Activated CD8-positive, alpha-beta memory T cell treated with anti-CD3 and anti-CD28 coated beads, Interleukin-2, amount 50 U/mL, for 4 hours (primary cell): ENCODE measurements at places on chromosomes 1 and 21.

DNA sequence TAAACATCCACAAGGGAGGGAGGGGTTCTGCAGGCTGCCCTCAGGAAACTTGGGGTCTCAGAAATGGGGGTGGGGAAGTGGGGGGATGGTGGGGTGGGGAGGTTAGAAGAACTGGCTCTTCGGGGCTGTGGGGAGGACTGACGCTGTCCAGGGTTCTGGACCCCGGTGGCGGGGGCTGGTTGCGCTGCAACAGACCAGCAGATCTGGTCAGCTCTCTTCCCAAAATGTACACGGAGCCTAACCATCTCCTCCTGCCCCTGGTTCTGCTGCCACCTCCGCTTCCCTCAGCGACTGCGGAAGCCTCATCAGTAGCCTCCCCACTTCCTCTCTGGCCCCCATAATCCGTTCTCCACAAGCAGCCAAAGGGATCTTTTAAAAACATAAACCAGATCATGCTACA, 29.3 kb upstream of the C1QA start:
- no peak for DNase-seq

GRCh38 chr1:57249511-57249910, 174.3 kb downstream of the DAB1 start:
- no peak for DNase-seq

- peak; percentile 25 for DNase-seq
These were observed 711 bp downstream of the TRNP1 start for GRCh38 chr1:26994020-26994786.

DNA sequence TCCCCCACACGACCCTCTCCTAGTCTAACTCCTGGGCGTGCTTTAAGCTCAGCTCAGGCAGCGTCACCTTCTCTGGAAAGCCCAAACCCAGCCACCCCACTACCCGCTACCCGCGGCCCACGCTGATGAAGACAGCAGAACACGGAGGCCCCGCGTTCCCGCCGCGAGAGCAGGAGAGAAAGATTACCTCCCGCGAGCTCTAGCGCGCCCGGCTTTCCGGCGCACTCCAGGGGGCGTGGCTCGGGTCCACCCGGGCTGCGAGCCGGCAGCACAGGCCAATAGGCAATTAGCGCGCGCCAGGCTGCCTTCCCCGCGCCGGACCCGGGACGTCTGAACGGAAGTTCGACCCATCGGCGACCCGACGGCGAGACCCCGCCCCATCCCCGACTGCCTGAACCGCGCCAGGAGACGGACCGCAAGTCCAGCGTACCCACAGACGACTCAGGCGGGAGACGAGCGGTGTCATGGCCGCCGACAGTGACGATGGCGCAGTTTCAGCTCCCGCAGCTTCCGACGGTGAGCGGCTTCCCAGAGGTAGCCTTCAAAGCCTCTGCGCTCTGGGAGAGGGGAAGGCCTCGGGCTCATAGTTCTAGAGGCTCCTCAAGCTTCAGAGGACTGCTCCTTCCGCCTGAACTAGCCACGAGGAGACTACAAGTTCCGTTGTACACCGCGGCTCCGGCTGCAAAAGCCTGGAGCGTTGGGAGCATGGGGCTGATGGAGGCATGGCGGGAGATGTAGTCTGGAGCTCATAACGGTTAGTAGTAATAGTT, at the start of the genes MUTYH and TOE1:
MUTYH (minus strand) TSS at position 652 of the 770 bp plus-strand sequence. CDS start 5,935 bp downstream, outside the sequence.
TOE1 (plus strand) TSS at position 382 of the 770 bp plus-strand sequence; CDS start at position 465, 83 bp downstream.
- DNase-seq: peak; percentile 90

- DNase-seq: no peak
These were observed 37.2 kb downstream of the DSCAM start for GRCh38 chr21:40809673-40810197.

DNA sequence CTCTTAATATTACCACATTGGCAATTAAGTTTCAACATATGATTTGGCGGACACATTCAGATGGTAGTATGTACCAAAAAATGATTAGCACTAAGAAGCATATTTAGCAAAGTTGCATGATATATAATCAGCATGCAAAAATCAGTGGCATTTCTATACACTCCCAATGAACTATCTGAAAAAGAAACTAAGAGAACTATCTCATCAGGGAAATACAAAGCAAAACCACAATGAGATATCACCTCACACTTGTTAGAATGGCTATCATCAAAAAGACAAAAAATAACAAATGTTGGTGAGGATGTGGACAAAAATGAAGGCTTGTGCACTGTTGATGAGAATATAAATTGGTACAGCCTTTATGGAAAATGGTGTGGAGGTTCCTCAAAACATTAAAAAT, 31.4 kb upstream of the DENND1B start:
- DNase-seq: no peak

DNA sequence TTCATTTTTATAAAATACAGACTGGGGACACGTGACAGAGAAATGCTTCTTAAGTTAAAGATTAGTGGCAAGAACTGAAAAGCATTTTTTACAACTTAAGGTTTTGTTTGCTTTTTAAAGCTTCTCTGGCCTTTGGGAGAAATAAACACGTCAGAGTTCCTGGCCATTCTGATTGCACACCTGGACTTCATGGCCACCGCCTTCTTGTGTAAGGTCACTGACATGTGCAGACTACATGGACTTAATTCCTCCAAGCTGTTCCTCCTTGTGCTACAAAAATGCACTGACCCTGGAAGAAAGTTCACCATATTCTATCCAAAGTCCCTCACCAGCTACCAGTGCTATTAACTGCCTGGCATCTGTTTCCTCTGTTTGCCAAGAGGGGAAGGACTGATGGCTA, 56.1 kb downstream of the GADD45A start:
- no peak for DNase-seq

GRCh38 chr1:228148196-228148861, 1.4 kb upstream of the GJC2 start:
- peak; percentile 11 for DNase-seq

DNA sequence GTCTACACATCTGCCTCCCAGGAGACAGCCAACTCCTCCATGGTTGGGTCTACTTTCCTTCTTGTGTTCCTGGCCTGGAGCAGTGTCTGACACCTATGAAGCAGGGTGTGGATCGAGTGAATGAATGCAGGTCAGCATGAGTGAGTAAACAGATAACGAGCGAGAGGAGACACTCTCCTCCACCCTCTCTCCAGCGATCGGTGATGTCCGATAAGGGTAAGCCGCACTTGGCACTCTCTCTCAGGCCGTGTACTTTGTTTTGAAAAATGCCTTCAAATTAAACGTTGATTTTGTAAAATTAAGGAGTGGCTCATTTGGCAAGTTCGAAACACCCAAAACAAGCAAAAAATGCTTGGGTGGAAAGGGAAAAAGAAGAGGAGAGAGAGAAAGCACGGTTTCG, 43.8 kb upstream of the DMRTB1 start:
- no peak for DNase-seq

DNA sequence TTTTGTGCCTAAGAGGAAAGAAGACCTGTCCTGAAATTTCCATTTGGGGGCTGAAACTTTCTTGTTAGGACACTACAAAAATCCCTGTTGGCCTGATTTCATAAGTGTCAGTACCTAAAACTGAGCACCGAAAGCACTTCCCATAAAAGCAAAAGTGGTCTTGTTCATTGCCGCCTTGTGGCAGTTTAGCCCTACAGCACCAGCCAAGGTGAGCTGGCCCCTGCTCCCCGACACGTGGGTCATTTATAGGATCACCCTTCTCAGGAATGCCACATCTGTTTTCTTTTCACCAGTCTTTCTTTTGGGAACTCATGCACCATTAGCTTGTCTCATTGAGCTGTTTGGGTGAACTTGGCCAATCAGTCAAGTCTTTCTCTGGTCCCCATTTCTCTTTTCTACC, 155.8 kb upstream of the KAZN start:
- no peak for DNase-seq

DNA sequence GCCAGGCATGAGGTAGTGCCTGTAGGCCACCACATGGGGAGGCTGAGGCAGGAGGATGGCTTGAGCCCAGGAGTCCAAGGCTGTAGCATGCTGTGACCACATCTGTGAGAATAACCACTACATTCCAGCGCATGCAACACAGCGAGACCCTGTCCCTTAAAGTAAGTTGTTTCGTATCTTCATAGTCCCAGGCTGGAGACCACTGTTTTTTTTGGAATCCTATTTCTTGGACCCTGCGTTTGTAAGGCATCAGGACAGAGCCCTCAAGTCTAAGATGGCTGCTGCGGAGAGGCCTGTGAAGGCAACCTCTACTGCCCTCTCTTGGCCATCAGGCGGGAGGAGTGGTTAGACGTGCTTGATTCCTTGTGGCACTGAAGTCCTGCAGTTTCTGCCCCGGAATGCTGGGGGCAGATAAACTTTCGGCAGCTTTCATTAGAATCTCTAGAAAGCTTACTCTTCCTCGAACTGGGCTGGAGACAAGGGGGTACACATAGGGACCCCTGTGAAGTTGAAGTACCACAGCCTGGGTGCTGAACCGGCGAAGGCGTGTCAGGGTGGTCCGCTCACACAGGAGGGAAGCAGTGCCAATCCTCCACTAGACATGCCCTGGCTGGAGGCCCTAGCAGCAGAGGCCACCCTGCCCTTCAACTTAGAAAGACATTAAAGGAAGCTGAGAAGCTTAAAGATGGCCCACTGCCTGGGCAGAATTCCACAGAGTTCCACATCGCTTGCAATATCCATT, 36.6 kb downstream of the RABIF start:
- no peak for DNase-seq

DNA sequence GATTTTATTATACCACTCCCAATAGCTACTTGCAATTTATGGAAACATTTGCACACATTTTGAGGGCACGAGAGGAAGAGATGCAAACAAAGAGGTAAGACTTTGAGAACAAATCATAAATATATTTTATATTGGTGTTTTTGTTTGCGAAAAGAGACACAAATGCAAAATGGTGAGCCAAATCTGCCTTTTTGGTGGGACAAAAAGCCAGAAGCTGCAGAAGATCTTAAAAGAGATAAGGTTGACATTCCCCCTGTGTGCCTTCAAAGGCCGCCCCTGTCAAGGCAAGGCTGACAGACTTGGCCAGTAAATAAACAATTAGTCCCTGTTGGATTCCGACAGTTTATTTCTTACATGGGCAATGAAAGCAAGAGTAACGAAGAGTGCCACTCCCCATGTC, 122.8 kb downstream of the LBR start:
- no peak for DNase-seq

GRCh38 chr1:173889885-173890284, 21.7 kb downstream of the ZBTB37 start:
- no peak for DNase-seq

- no peak for DNase-seq
These were observed 6.8 kb downstream of the HAO2 start for GRCh38 chr1:119375366-119375765.

- DNase-seq: no peak
These were observed 70.7 kb downstream of the CAPZB start for GRCh38 chr1:19414515-19415121.

- no peak for DNase-seq
These were observed 204.6 kb upstream of the TMPRSS15 start for GRCh38 chr21:18608226-18608625.

GRCh38 chr1:6248161-6248776, 4.3 kb downstream of the HES3 start:
- DNase-seq: no peak

- no peak for DNase-seq
These were observed 7.3 kb downstream of the FTCD start for GRCh38 chr21:46148106-46148505.

DNA sequence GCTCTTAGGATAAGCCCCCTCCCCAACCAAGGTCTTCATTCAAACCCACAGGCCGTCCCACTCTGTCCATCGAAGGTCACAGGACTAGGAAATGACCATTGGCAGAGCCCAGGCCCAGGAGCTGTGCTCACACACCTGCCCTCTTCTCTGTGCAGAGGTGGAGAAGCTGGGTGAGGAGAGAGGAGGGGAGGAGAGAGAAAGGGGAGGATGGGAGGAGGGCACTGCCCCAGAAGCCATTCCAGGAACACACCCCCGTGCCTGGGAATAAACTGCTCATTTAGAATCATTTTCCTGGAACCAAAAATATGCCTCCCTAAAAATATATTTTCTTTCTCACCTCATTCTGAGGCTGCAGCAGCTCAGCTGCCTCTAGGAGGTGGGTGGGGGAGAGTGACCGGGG, 6.4 kb upstream of the SDC3 start:
- DNase-seq: no peak

DNA sequence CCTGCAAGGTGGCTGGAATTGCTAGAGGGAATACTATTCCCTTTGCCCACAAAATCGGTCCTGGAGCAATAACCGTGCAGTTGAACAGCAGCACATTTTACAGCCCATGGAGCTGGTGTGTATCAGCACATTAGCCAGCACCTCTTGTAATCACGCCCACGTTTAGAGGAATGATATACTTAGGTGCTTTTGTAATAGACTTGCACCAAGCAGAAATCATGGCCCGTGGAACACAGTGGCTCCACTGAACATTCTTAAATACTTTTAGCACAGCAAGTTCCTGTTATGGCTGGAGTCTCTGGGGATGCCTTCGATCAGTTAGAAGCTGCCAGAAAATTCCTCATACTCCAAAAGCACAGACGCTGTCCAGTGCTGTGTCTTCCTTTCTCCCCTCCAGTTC, 218.1 kb upstream of the FAM78B start:
- DNase-seq: no peak

- DNase-seq: peak; percentile 64
These were observed 22.7 kb upstream of the ARF1 start for GRCh38 chr1:228059634-228060457.

DNA sequence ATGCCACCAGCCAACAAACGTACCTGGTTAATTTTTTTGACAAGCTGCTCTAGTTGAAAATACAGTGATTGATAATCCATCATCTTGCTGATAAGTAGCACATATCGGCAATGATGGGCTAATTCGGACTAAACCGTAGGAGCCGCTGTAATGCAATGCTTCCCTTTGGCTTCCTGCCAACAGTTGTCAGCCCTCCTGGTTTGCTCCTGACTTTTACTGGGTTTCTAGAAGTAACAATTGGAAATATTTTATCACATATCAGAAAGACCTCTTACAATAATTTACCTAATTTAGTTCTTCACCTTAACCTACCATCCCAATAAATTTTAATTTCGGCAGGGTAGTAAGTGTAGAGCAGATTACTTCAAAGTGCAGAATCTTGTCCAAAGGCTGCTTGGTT, 148.5 kb downstream of the DHRS3 start:
- DNase-seq: no peak

- DNase-seq: no peak
These were observed 276.3 kb upstream of the PTBP2 start for GRCh38 chr1:96445302-96445701.

GRCh38 chr1:228149406-228150119, at the start of gene GJC2:
Gene GJC2 (plus strand): TSS chr1:228149930. CDS start chr1:228157759, 7,829 bp downstream.
- DNase-seq: peak; percentile 12

DNA sequence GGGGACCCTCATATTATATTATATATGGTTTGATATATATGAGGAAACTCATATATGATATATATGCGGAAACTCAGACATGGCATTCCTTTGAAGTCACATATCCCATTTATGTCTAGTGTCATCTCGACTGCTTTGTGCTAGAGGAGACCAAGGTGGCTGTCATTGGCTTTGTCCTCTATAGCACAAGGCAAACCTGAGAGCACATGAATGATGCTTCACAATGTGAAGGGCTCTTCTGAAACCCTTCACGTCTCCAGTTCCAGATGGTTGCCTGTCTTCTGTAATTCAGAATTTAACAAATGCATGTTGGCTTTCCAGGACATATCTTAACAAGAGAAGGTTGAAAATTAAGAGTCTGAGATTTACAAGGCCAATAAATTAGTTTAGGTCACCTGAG, 303.6 kb downstream of the BARHL2 start:
- DNase-seq: no peak

DNA sequence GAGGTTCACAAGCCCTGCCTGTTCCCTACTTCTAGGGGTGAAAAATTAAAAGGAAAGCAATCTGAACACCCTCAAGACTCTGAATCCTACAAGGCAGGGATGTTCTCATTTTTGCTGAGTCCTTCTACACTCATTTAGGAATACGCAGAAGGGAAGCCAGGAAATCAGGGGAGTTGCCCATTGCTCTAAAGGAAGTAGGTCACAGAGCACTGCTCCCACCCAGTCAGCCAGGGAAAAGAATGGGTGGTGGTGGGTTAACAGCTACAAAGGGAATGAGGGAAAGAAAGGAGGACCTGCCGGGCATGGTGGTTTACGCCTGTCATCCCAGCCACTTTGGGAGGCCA, 2.4 kb upstream of the CTTNBP2NL start:
- no peak for DNase-seq
